ENCODE measurements at places on chromosomes 7 and 10.
A peak's percentile ranks its signal among the peaks of the same experiment; 100 is the strongest.

DNA sequence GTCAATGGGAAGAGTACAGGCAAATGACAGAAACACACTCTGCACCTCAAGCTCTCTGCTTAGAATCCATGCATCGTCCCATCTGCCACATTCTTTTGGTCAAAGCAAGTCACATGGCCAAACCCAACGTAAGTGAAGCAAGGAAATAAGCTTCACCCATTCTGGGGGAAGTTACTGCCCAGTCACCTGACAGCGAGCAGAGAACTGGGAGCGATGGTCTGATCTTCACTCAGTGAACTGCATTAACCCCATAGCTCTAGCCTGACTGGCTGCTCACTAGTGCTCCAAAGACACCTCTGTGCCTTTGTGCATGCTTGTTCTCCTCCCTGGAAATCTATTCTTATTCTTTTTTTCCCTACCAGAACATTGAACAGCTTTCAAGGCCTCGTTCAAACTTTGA, 89.9 kb downstream of the APBB1IP start:
- DNase-seq, result no peak

- no peak for DNase-seq
Measured at GRCh38 chr7:73648593-73649332, 18.9 kb upstream of the VPS37D start.

GRCh38 chr7:135653340-135654080, 8.8 kb upstream of the STMP1 start:
- DNase-seq, result no peak

DNA sequence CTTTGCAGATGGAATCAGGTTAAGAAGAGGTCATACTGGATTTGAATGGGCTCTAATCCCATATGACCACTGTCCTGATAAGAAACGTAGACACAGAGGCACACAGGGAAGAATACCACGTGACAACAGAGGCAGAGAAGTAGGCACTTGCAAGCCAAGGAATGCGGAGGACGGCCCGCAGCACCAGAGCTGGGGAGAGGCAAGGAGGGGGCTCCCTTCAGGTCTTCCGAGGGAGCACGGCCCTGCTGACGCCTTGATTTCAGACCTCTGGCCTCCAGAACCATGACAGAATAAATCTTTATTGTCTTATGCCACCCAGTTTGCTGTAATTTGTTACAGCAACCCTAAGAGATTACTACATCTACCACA, 44.7 kb upstream of the TMEM213 start:
- DNase-seq, result no peak

- DNase-seq, result no peak
Measured at GRCh38 chr10:88097092-88097516, 233.7 kb downstream of the PTEN start.

DNA sequence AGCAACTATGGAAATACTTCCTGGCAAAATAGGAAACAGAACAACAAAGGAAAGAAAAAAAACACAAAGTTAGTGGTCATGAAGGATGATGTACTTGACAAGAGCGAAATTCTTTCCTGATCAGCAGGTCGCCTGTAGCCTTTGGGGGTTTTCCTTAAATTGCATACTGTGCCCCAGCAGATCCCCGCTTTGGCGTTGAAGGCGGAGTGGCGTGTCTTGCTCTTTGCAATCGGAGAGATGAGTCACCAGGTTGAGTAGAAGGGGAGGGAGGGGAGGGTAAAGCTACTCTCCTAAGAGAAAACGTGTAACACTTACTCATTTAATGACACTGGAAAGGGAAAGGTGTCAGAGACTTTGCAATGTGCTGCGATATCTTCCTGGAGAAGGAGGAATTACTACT, 587.2 kb downstream of the SORCS1 start:
- no peak for DNase-seq

GRCh38 chr10:119834188-119834587, 38.5 kb downstream of the MCMBP start:
- no peak for DNase-seq

DNA sequence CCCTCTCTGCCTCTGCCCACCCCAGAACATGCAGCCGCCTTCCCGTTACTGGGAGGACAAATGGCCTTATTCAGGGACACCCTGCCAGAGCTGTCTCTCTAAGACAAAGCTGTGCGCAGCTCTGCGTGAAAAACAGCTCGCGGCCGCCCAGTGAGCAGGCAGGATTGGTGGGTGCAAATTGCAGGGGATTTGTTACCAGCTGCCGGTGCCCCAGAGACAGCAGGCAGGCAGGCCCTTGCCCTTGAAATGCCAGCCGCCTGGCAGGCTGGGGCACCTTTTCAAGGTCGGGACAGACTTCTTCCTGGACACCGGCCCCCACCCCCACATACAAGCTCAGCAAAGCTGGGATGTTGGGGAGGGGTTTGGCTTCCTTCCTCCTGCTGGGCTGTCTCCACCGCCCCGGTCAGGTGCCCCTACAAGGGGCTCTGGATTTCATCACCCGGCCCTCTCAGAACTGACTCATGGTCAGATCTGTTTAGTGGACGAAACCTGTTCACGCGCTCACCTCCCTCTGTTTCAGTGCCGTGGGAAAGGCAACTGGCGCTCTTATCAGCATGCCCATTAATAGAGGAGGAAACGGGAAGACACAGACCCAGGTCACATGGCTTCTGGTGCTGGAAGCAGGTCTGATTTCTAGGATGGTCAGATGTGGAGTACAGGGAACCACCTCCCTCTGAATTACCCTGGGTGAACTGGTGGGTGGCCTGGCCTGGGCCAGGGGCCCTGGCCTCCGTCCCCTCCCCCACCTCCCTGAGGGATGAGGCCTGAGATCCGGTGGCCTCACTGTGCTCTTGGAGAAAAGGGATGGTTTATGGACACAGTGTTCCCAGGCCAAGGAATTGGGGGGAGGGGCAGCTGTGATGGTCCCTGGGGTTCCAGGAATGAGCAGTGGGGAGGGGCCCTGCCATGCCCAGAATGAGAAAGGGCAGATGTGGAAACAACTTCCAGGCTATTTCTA, 123.9 kb upstream of the PPIF start:
- no peak for DNase-seq

- DNase-seq, result no peak
Measured at GRCh38 chr10:124737708-124738107, 6.5 kb downstream of the FAM53B start.

DNA sequence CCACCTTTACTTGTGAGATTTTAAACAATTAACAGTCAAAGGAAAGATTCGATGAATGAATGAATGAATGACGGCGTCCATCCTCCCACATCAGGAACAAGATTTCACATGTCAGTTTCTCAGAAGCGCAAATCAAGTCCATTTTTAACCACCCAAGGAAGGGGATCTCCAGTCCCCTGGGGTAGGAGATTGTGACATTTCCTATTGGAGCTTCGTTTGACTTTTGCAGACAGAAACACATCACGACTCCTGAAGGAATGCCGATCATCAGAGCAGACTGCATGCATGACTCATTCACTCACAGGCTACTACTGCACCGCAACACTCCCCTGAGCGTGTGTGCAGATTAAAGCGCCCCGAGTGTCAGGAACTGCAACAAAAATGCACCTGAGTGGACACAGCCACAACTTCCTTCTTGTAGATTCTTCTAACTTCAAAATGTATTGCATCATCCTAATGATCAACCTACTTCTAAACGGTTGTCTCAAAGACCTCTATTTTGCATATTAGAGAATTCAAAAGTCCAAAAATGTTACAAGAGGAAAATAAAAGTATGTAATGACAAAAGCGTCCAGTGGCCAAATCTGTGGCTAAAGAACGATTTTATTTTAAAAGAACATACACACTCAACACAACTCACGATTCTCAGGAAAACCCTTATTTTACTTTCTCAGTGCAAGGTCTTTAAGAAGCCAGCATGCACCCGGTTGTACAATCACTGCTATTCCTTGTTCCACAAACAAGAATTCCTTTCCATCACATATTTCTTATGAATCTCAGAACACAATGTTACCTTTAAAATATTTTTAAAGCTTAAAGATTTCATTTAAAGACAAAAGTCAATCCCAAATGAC, 172.6 kb downstream of the FAM107B start:
- DNase-seq, result peak; percentile 46

- no peak for DNase-seq
Measured at GRCh38 chr7:132438926-132439325, 137.3 kb downstream of the PLXNA4 start.

GRCh38 chr7:29812185-29812876, 6.0 kb downstream of the WIPF3 start:
- no peak for DNase-seq

DNA sequence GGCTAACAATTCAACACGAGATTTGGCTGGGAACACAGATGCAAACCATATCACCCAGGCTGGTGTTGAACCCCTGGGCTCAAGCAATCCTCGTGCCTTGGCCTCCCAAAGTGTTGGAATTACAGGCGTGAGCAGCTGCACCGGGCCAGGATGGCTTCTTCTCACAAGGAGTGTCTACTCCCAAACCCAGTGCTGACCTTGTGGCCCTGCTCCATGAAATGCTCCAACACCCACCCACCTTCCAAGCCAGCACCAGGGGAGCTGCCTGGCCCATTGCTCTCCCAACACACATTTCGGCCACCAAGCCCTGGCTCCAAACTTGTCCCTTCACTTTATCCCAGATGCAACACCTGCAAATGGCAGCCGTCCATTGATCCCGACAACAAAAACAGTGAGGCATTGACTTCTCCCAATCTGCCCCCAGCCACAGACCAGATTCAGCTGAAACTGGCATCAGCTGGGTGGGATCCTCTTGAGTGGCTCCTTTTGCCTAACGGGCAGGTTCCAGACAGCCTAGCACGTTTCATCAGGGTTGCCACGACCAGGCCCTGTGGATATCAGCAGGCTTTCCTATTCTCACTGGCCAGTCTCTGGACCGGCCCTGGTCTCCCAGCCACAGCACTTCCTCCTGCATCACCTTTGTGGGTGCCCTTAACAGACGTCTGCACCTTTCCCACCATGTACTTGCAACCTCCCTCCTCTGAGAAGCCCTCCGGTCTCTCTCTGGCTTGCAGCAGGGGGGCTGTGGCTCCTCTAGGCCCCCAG, 105.7 kb upstream of the CARD11 start:
- DNase-seq, result no peak

GRCh38 chr7:74253835-74254128, 417 bp downstream of the RFC2 start:
- no peak for DNase-seq

DNA sequence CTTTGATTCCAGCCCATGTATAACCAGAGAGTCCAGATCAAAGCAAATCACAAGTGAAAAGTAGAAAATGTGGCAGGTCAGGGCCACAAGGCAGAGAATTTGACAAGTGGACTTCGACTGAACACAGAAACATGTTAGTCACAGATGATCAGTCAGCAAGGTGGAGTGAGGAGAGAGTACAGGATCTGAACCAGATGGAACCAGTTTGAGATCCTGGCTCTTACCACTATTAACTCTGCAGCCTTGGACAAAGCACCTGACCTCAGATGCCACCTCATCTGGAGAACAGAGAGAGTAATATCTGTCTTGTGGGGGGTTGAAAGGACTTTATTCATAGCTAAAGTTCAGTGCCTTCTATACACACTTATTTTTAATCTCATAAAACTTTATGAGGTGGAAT, 4.4 kb downstream of the MRLN start:
- DNase-seq, result no peak

GRCh38 chr10:124403548-124403947, 15.2 kb downstream of the OAT start:
- DNase-seq, result peak; percentile 48

GRCh38 chr10:37975401-37975991, 951 bp downstream of the ZNF25 start:
- DNase-seq, result no peak

DNA sequence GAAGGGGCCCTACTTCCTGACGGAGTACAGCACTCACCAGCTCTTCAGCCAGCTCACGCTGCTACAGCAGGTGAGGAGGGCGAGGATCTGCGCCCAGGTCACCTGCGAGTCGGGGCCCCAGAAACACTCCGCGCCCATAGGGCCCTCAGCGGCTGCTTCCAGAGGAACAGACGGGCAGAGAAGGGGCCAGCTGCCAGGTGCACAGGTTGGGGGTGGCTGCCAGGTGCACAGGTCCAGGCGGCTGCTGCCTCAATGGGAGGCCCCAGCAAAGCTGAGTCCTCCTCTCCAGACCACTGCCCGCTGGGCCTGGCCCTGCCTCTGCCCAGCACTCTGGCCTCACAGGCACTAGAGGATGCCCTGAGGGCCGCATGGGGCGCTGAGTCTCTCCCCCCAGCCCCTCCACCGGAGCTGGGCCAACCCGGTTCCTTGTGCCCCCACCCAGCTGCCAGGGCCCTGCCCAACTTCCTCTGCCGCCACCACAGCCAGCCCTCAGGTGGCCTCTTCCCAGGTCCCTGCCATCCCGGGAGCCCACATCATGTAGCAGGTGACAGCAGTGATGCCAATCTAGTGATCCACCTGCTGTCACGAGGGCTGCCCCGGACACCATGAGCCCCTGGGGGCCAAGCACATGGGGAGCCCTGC, 17.0 kb upstream of the UTF1 start:
- DNase-seq, result no peak

DNA sequence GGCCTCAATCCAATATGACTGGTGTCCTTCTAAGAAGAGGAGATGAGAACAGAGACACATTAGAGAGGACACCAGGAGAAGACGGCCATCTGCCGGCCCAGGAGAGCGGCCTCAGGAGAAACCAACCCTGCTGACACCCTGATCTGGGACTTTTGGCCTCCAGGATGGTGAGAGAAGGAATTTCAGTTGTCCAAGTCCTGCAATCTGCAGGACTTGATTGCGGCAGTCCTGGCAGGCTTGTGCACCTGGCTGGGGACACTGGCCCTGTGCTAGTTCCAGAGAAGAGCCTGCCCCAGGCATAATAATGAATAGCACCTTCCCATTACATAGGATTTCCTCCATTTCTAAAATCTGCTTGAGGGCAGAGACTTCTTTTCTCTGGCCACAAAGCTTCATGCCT, 409.9 kb upstream of the SHH start:
- DNase-seq, result no peak

DNA sequence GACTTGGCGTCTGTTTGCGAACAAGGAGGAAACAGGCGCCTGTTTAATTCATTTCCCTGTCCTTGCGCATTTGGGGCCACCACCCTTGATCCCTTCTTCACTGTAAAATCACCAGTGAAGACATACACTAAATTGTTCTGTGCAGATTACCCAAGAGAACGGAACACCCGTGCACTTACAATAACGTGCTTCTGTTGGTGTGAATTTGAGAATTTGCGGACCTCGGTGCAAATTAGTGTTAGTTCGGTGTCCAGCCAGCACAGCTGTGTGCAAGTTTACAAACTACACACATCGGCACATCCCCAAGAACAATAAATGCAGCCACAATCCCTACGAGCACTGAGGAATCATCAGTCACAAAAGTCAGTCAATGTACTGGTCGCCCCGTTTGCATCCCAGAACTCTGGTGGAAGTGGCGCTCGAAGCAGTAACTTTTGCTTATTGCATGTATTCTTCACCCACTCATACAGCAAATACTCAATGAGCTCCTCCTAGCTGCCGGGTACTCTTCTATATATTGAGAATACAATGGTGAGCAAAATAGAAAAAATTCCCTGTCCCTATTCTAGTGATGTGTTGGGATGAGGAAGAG, 786 bp upstream of the CNOT4 start:
- peak; percentile 10 for DNase-seq

DNA sequence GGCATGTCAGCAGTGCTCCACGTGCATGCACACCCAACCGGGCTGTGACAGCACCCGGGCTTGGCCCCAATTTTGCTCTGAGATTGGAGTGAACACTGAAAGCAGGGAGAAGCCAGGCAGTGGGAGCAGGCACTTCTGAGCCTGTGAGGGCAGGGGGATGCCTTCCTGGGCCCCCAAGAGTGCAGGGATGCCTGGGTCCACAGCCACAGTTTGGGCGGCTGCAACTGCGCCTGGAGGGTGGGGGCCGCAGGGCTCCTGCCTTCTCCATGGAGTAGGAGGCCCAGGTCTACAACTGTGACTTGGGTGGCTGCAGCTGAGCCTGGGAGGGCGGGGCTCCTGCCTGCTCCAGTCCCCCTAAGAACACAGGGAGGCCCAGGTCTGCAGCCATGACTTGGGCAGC, 37.6 kb upstream of the BNIP3 start:
- no peak for DNase-seq
